ENCODE measurements at places on chromosomes 13 and 19.
A peak's percentile ranks its signal among the peaks of the same experiment; 100 is the strongest.

- DNase-seq: no peak
These were observed 204.2 kb downstream of the USP12 start for GRCh38 chr13:26967119-26968038.

DNA sequence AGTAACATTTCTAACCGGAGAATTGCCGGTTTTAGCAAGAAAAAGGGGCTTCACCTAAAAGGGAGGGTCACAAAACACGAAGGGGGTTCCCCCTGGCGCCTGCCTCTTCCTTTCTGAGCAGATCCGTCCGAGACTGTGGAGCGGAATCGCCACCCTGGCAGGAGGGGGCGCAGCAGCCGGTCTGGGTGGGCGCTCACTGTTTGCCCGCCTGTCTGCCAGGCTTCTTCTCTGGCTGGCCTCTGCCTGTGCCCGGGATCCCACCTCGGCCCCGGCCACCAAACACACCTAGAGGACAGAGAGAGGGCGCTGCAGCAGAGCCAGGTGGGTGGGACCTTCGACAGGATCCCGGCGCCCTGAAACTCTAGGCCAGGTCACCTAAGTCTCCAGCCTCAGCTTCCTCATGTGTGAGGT lies 15.6 kb downstream of the LSM4 start:
- DNase-seq: peak; percentile 70

GRCh38 chr13:29369060-29369743 lies 226.3 kb downstream of the SLC7A1 start:
- no peak for DNase-seq

DNA sequence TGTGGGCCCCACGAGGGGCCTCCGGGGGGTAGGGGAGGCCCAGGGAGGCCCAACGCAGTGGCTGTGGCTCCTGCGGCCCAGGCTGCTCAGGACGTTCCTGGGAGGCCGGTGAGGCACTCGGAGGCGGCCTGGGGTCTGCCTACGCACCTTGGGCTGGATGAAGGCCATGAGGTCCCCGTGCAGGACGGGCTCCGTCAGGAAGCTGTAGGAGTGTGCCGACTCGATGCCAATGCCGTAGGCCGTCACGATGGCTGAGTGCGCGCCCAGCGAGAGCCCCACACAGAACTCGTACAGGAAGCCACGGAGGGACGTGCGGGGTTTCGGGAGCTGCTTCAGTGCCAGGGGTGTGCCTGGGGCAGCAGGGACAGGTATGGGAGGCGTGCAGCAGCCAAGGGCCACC lies 5.9 kb downstream of the SBK2 start:
- no peak for DNase-seq

- no peak for DNase-seq
These were observed 351.7 kb upstream of the ARGLU1 start for GRCh38 chr13:106919638-106920037.

DNA sequence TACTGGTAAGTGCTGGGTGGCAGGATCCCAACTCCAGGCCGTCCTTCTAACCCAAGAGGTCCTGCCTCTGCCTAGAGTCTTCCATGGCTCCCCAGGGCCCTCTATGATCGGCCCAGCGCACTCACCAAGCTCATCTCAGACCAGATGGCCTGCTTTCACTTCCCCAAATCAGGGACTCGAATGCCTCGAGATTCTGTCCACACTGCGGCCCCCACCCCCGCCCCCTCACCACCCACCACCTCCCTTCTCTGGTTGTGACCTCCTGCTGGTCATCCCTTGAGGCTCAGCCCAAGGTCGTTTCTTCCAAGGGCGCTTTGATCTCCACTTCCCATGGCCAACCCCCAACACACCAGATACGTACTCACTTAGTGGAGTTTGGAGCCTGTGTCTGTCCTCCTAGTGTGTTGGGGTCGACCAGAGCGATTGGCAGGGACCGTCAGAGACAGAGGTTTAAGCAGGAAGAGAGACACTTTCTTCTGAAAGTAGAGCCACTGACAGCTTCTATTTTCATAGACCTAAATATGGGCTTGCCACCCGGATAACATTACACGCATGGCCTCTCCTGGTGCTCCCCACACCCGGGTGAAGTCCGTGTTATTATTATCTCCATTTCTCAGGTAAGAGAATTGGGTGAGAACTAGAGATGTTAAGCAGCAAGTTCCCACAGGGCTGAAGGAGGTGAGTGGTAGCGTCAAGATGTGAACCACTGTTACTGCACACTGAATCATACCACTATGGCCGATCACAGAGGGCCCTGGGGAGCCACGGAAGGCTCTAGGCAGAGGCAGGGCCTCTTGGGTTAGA lies at the start of gene FCER2:
Gene FCER2, minus strand, starts transcription at position 478 of the 804 bp plus-strand sequence. CDS start 2,371 bp downstream, outside the sequence.
- DNase-seq: peak; percentile 77

DNA sequence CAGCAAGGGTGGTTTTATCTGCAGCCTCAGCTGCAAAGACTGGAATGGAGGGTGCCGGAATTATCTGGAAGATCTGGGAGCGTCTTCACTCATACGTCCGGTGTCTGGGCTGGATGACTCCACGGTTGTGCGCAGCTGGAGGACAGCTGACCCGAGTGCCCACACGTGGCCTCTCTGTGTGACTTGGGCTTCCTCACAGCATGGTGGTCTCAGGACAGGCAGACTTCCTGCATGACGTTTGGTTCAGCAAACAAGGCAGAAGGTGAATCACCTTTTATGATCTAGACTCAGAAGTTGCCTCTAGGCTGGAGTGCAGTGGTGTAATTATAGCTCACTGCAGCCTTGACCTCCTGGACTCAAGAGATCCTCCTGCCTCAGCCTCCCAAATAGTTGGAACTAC lies 33.2 kb downstream of the CACNG6 start:
- no peak for DNase-seq

- DNase-seq: peak; percentile 34
These were observed 14.6 kb downstream of the CBARP start for GRCh38 chr19:1223018-1223855.

DNA sequence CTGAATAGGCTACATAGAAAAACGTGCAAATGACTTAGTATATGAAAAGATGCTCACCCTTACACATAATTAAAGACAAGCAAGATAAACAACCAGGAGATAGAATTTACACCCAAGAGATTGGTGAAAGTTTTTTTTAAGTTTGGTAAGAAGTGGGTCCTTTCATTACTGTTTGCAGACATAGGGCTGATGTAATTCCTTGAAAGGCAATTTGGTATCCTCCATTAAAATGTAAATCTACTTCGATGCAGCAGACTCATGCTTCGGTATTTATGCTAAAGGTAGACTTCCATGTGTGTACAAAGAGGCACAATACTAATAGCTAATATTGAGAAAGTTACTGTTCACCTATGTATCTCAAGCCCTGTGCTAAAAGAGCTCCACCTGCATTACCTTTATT lies 33.5 kb downstream of the CNMD start:
- DNase-seq: no peak

GRCh38 chr13:43472339-43472738 lies 314.4 kb downstream of the ENOX1 start:
- DNase-seq: no peak

- DNase-seq: no peak
These were observed 4.6 kb downstream of the NFIC start for GRCh38 chr19:3370728-3371591.

DNA sequence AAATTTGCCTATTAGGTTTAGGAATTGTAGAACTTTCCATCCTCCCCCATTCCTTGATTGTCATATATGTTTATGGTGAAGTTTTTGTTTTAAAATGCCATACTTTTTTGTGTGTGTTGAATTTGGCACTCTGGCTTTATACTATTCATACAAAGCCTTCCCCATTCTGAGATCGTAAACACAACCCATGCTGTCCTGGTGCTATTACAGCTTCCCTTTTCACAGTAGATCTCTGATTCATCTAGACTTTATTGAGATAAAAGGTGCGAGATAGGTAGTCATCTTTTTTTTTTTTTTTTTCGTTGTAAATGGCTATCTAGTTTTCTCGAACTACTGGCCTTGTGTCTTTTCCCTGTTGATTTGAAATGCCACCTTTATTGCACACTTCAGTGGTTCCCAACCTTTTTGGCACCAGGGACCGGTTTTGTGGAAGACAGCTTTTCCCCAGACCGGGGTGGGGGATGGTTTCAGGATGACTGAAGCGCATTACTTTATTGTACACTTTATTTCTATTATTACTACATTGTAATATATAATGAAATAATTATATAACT lies 94.6 kb downstream of the LRCH1 start:
- no peak for DNase-seq

DNA sequence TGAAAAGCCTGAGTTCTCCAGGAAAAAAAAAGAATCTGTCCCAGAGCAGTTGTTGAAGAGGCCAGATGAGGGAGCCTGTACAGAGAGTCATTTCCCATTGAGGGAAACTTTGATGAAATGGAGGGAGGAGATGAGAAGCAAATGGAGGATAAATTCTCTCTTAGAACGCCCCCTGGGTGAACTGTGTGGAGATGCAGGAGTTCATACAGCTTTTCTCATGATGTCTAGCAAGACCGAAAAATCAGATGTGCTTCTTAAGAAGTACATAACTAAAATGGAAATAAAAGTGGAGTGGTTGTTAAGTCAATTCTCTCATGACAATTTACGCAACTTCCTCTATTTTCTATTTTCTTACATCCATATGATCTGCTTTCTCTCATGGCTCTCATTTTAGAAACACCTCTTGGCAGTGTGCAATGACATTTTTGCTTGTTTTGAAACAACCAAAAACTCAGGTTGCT lies 1263.1 kb downstream of the PCDH9 start:
- no peak for DNase-seq
